ENCODE measurements at places on chromosomes 11 and 22.

- peaks cover 19% of the 10 kb centered on the region for H3K4me1 ChIP-seq
- H3K27me3 ChIP-seq = no peaks in the 10 kb centered on the region
- H3K4me3 ChIP-seq = no peak overlapping the region
- H3K27ac ChIP-seq = no peak overlapping the region
Measured at GRCh38 chr22:20273758-20274181, 5.7 kb upstream of the RTN4R start.

- no peaks in the 10 kb centered on the region for H3K27me3 ChIP-seq
- H3K36me3 ChIP-seq = peaks cover 3% of the 10 kb centered on the region
- no peak overlapping the region for H3K4me3 ChIP-seq
- no peak overlapping the region for H3K27ac ChIP-seq
Measured at GRCh38 chr11:329886-330253, 9.2 kb upstream of the IFITM3 start.

- H3K27me3 ChIP-seq = no peaks in the 10 kb centered on the region
- peaks cover 13% of the 10 kb centered on the region for H3K4me1 ChIP-seq
- no peak for DNase-seq
- H3K27ac ChIP-seq = peak overlapping the region; percentile 83
- H3K36me3 ChIP-seq = peaks cover 3% of the 10 kb centered on the region
Measured at GRCh38 chr11:123187248-123187647, 7.8 kb downstream of the CLMP start.

GRCh38 chr11:76683161-76684095, 12.9 kb upstream of the LRRC32 start:
- peaks cover 17% of the 10 kb centered on the region for H3K4me1 ChIP-seq
- no peak for DNase-seq
- H3K27me3 ChIP-seq = no peaks in the 10 kb centered on the region
- H3K36me3 ChIP-seq = no peaks in the 10 kb centered on the region
- no peak overlapping the region for H3K27ac ChIP-seq

DNA sequence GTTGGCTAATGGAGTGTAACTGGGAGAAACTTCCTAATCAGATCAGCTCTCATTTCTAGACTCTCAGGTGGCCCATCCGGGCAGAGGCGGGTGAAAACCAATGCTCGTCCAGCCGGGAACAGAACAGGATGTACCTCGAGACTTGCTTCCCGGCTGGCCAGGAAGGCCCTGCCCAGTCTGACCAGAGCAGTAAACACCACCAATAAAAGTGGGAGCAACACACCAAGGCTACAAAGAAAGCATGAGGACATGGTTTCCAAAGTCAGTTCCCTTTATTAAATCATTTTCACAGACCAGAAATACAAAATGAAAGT, 940 bp upstream of the TNKS1BP1 start:
- peak overlapping the region; percentile 96 for H3K27ac ChIP-seq
- H3K4me1 ChIP-seq = peaks cover 37% of the 10 kb centered on the region
- peaks cover 61% of the 10 kb centered on the region for H3K36me3 ChIP-seq
- DNase-seq = no peak
- peak overlapping the region; percentile 71 for H3K4me3 ChIP-seq

DNA sequence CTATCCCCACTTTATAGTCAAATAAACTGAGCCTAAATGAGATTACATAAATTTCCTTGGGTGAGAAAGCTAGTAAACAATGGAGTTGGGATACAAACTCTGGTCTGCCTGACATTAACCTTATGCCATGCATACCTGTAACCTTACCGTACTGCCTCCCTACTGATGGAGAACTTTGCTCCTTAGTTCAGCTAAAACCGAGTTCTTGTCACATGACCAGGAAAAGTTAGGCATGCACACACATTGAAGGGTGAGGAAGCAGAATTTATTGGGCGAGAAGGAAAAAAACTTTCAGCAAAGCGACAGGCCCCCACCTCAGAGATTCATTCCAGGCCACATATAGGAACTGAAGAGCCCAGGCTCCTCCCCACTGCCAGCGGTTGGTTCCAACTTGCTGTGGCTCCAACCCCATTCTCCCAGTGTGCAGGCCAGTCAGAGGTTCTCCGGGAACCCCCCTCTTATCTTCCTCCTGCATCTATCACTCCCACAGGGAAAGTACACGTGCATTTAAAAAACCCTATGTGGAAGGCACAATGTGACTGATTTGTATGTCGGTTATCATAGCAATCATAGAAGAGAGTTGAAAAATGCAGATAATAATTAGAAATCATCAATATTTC, 3.2 kb upstream of the PIWIL4 start:
- H3K27me3 ChIP-seq = no peaks in the 10 kb centered on the region
- no peaks in the 10 kb centered on the region for H3K4me1 ChIP-seq
- no peak overlapping the region for H3K27ac ChIP-seq

- H3K36me3 ChIP-seq = no peaks in the 10 kb centered on the region
- H3K27me3 ChIP-seq = no peaks in the 10 kb centered on the region
- no peak for DNase-seq
Measured at GRCh38 chr11:94147433-94147845, 18.8 kb downstream of the PANX1 start.

DNA sequence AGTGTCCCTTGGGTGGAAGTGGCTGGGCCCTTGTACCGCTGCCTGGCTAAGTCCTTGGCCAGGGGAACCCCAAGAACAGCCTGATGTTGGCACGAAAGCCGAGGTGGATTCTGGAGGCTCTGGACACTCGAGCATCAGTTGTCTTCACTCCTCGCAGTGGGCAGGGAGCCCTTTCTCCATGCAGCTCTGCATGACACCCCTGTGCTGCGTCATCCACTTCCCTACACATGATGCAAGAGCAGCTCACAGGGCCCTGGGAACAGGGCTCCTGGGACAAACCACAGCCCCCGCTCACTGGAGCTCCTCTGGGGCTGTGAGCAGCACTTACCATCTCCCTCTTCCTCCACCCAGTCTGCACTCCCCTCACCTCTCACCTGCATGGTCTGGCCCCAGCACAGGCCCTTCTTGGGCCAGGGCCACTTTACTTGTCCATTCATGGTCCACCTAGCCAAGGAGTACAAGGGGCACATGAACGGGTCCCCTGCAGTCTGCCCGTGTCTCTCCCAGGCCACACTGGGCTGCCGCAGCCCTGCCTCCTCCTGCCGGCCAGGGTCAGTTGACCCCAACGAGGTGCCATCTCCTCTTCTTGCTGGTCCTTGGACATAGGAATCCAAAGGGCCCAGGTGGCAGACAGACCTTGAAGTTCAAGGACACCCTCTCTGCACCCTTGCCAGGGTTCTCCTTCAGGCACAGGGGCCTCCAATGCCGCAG, 66.5 kb downstream of the IGF2 start:
- H3K27me3 ChIP-seq = no peaks in the 10 kb centered on the region
- H3K36me3 ChIP-seq = no peaks in the 10 kb centered on the region
- H3K4me1 ChIP-seq = no peaks in the 10 kb centered on the region
- H3K4me3 ChIP-seq = no peak overlapping the region
- no peak for DNase-seq
- no peak overlapping the region for H3K27ac ChIP-seq

DNA sequence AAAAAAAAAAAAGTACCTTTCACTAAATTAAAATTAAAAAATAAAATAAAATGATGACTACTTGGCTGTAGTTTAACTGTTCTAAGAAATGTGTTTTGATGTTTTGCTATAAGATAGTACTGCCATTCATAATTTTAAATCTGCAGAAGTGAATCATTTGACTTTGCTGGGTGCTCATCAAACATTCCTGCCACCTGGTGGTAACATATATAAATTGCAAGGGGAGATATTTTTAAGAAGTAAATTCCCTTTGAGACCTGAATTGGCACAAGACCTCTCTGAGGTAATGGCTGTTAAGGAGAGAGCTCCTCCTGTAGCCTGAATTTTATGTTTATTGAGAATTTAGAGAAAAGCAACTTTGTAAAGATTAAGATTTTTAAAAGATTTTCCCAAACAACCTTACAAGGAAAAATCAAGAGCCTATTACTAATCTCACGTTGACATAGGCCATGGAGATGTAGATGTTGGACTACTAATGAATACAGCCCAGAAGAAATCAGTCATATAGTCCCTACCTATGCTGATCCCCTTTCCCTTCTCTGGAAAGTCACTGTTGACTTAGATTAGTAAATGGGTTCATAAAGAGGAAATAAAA, 11.9 kb upstream of the NARS2 start:
- H3K4me1 ChIP-seq = no peaks in the 10 kb centered on the region
- no peaks in the 10 kb centered on the region for H3K36me3 ChIP-seq
- H3K4me3 ChIP-seq = no peak overlapping the region
- no peak for DNase-seq
- H3K27ac ChIP-seq = no peak overlapping the region

DNA sequence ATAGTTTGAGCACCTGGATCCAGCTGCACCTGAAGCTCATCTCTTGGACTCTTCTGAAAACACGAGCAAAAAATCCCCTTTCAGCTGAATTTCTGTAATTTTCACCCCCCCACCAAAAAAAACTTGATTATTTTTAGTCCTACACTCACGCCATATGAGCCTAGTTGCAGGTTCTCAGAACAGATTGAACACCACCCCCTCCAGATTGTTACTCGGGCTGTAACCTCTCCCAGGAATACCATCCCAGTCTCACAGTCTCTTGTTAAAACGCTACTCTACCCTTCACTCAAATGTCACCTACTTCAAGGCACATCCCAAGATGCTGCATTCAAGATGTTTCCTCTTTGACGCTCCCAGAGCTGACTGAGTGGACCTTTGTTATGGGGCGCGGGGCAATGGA, 96.3 kb upstream of the PRDM11 start:
- no peak overlapping the region for H3K27ac ChIP-seq
- no peaks in the 10 kb centered on the region for H3K36me3 ChIP-seq
- no peaks in the 10 kb centered on the region for H3K27me3 ChIP-seq
- no peak overlapping the region for H3K4me3 ChIP-seq

GRCh38 chr11:44622721-44623258, 57.3 kb downstream of the CD82 start:
- H3K4me3 ChIP-seq = no peak overlapping the region
- H3K36me3 ChIP-seq = peaks cover 22% of the 10 kb centered on the region
- no peaks in the 10 kb centered on the region for H3K27me3 ChIP-seq
- DNase-seq = no peak
- H3K27ac ChIP-seq = no peak overlapping the region

- no peak overlapping the region for H3K4me3 ChIP-seq
- peaks cover 2% of the 10 kb centered on the region for H3K27me3 ChIP-seq
- peaks cover 31% of the 10 kb centered on the region for H3K4me1 ChIP-seq
Measured at GRCh38 chr22:27242917-27243589, 558.5 kb downstream of the MN1 start.

DNA sequence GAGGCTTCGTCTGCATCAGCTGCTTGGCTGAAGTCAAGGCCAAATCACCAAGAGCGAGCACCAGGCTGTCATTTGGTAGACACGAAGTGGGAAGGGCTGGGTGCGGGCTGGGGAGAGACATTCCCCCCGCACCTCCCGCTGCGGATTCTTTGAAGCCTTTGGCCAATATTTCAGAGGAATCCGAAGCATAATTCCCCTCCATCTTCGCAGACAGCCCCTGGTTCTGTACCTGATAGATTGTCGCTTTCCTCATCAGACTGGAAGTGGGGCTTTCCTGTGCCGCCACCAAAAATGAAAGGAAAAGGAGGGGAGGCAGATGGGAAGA, 15.3 kb downstream of the BLID start:
- peak overlapping the region; percentile 82 for H3K4me3 ChIP-seq
- no peak for DNase-seq
- H3K27ac ChIP-seq = peak overlapping the region; percentile 99
- peaks cover 11% of the 10 kb centered on the region for H3K4me1 ChIP-seq
- H3K27me3 ChIP-seq = no peaks in the 10 kb centered on the region

GRCh38 chr11:93123351-93123898, 74.4 kb downstream of the SLC36A4 start:
- no peaks in the 10 kb centered on the region for H3K27me3 ChIP-seq
- no peak for DNase-seq
- H3K4me3 ChIP-seq = no peak overlapping the region
- H3K36me3 ChIP-seq = no peaks in the 10 kb centered on the region

DNA sequence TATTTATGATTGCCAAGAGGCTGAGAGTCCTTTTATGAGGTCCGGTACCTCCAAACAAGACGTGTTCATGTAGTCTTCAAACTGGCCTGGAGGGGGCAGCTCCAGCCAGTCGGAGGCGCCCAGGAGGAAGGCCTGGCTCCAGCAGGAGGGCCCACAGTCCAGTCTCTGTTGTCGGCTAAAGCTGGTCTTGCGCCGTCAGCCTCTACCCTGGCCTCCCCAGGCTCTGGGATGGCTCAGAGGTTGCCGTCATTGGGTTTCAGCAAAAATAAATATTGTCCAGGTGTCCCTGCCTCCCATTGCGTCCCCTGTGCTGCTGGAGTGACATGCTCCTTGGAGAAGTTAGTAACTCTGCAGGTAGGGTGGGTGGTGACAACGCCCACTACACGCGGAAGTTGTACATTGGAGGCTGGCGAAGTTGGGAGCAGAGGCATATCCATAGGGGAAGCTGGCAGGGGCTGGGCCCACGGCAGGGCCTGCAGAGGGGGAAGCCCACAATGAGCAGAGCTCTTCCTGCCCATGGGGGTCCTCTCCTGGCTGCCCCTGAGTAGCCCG, 1.0 kb upstream of the SLC25A1 start:
- peaks cover 54% of the 10 kb centered on the region for H3K36me3 ChIP-seq
- peaks cover 44% of the 10 kb centered on the region for H3K4me1 ChIP-seq
- DNase-seq = peak; percentile 51
- H3K27ac ChIP-seq = peak overlapping the region; percentile 80
- peak overlapping the region; percentile 51 for H3K4me3 ChIP-seq
- no peaks in the 10 kb centered on the region for H3K27me3 ChIP-seq

DNA sequence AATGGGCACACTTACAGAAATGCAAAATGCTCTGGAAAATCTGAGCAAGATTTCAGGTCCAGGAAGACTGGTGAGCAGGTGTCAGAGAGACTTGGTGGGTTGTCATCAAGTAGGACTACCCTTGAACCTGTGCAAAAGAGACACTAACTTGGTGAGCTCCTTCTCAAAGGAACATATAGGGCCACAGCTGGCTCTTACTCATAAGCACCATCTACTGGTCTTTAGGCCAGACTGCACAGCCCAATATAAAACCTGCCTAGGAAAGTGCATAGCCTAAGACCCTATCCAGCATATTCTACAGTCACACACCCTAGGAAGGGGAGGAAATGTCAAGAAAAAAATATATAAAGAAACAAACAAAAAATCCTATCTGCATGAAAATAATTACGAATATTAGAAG, 18.2 kb upstream of the OR10W1 start:
- H3K4me1 ChIP-seq = no peaks in the 10 kb centered on the region
- H3K4me3 ChIP-seq = no peak overlapping the region
- H3K27me3 ChIP-seq = no peaks in the 10 kb centered on the region
- no peaks in the 10 kb centered on the region for H3K36me3 ChIP-seq
- no peak overlapping the region for H3K27ac ChIP-seq
- peak; percentile 43 for DNase-seq

DNA sequence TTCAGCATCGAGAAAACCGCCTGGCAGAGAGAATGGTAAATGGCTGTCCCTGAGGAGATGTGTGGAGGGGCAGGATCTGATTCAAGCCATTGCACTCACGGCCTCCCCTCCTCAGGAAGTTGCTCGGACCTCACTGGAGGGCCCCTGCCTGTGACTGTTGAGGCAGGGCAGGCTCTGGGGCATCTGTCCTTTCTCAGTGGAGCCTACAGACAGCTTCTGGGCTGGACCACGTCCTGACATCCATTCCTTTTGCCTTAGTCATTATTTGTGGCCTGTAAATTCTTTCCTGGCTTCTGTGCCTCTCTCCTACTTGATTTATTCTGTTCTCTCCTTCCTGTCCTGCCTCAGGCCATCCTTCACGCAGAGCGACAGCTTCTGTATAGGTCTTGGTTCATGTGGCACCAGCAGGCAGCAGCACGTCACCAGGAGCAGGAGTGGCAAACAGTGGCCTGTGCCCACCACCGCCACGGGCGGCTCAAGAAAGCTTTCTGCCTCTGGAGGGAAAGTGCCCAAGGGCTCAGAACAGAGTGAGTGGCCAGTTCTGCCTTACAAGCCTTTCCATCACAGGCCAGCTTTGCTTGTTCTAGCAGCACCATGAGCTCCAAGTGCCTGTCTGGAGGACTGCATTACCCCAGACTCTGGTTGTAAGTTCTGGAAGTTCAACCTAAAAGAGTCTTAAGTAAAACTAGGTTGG, 59.6 kb downstream of the PISD start:
- peaks cover 45% of the 10 kb centered on the region for H3K36me3 ChIP-seq
- H3K27ac ChIP-seq = no peak overlapping the region
- DNase-seq = no peak
- no peak overlapping the region for H3K4me3 ChIP-seq
- H3K27me3 ChIP-seq = no peaks in the 10 kb centered on the region
